ENCODE measurements at places on chromosomes 6 and 20. TPM values are rescaled to one million over a fixed set of nuclear protein-coding genes. Genes with fewer than 3 reads are reported as not detected.

DNA sequence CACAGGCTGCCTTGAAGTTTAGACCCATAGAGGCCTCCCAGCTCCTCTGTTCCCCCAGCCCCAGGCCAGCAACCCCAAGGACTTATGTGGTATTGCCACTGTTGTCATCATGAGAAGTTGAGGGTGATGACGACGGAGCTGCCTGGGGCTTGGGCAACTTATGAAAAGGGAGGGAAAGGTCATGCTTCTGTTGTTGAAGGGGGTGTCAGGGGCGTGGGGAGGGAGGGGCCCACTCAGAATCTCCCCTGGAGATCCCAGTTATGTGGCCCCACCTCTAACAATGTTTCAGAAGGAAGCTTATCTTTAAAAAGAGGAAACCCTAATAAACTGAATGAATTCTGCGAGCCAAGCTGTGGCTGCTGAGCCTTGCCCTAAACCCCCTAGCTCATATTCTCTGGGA, 4.2 kb downstream of the ADTRP start:
- no peak for DNase-seq

DNA sequence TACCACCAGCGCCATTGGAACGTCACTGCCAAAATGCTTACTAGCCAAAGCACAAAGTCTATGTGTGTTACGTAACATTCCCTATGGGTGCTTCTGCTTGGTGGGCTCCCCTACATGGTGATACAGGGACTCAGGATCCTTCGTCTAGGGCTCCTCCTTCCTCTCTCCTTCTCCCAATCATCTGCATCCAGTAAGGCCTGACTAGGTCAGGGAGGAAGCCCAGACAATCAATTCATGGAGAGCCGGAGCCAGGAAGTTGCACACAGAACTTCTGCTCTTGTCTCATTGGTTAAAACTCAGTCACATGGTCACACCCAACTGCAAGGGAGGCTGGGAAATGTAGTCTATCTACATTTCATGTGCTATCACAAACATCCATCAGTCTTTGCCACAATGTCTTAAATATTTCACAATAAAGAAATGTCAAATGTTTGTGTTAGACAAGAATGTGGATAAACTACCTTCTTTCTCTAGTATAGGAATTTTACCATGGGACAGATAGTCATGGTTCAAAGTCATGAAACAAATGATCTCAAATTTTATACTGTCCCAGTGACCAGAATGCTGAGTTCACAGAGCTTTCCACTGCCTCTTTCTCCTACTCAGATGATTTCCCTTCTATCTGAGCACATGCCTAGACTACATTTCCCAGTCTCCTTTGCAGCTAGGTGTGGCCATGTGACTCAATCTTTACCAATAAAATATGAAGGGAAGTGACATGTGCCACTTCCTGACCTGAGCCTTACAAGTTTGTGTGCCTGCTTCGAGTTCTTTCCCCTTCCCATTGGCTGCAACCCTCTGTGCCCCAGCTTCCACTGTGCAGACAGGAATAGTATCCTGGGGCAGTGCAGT, 9.3 kb upstream of the KCNK15 start:
- peak; percentile 30 for DNase-seq

- DNase-seq = no peak
These were observed 191.7 kb upstream of the BTBD3 start for GRCh38 chr20:11726026-11726425.

GRCh38 chr6:133360194-133360593, 119.0 kb downstream of the EYA4 start:
- DNase-seq = no peak

GRCh38 chr20:46118481-46119020, 437 bp downstream of the CD40 start:
- DNase-seq = no peak

SCUBE3 gene
- polyA plus RNA-seq = 55.7 TPM

PAK5 gene
- 0.52 TPM for polyA plus RNA-seq

- DNase-seq = no peak
These were observed 6.4 kb downstream of the ESR1 start for GRCh38 chr6:151813858-151814257.

- no peak for DNase-seq
These were observed 109.2 kb downstream of the BMP7 start for GRCh38 chr20:57157106-57157691.

GRCh38 chr20:46640044-46640443, 11.2 kb downstream of the SLC13A3 start:
- no peak for DNase-seq

DNA sequence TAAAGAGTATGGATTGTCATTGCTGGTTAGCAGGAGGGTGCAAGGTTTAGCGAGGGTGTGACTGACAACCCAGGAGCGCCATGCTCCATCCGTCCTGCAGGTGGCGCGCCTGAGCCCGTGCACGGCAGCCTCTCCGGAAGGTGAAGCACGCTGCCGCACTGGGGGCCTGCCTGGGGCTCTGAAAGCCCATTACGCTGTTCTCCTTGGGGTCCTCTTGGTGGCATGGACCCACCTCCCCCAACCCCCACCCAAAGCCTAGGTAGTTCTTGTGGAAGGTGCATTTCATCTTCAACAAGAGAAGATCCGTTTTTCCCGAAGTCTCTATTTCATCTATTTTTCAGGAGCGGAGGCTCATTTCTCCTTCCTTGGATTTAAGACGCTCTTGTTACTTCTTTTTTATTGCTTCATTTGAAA, 197.4 kb upstream of the KCNG1 start:
- DNase-seq = no peak

DNA sequence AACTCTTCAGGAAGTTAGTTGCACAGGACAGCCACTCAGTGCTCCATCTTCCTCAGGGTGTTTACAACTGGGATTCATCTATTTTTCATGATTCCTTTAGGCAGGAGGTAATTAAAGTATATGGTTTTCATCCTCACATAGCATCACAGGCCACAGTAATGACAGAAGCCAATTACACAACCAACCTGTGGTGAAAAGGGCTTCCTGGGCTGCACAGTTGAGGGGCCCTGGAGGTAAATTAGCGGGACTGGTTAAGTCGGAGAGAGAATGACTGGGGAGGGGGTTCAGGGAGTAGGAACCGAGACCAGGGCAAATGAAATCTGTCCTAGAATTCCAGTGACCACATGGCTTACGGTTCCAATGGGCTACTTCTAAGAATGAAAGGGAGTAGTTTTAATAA, 37.0 kb downstream of the BAK1 start:
- DNase-seq = no peak

DNA sequence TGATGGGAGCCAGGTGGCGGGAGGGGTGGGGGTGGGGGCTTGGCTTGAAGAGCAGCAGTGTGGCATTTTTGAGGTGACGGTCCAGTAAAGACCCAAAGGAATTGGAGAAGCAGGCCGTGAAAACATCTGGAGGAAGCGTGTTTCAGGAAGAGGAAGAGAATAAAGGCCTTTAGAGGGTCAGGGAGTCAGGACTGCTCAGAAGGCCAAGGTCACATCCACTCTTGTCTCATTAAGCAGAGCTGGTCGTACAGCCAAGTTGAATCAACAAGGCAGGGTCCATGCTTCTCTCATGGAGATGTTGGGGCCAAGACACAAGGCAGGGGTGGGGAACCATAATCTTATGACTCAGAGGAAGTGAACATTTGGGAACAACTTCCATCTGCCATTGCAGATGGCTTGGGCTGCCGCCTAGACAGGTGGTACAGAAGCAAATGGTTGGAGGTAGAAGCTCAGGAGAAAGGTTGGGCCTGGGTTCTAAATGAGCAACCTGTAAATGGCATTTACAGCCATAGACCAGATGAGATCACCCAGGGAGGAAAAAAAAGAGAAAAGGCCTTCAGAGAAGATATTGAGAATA, 179.6 kb downstream of the TTLL2 start:
- no peak for DNase-seq

- no peak for DNase-seq
These were observed 6.9 kb downstream of the TCF15 start for GRCh38 chr20:603116-603640.

DOK5 gene
- 6.9 TPM for polyA plus RNA-seq

DNA sequence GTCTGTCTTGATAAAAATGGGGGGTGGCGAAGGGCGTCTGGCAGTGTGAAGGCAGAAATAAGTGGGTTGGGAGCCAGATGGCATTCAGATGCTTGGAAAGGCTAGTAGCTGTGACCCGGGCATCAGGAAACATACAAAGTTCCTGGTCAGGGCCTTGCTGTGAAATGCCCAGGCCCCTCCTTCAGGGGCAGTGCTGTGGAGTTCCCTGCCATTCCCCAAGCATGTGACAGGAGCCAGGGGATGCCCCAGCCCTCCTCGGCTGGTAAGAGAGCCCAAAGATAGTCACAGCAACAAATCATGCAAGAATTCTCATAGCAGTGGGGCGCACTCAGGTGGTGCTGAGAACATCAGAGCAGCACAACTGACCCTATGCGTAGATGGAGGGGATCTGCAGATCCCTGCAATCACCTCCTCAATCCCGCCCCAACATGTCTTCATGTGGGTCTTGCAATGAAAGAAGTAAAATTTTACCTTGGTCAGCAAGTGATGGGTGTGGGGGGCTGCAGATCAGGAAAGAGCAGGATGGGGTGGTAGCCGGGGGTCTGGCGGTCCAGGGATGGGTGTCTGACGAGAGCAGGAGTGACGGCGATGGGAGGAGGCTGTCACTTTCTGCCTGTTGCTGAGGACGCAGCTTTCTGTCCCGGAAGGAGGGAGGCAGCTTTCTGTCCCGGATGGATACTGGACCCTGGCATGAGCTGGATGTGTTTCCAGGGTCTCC, 39.5 kb downstream of the SLC22A1 start:
- no peak for DNase-seq

GABRR1 gene
- 1.2 TPM for polyA plus RNA-seq

SIRPD gene
- polyA plus RNA-seq = not detected

DNA sequence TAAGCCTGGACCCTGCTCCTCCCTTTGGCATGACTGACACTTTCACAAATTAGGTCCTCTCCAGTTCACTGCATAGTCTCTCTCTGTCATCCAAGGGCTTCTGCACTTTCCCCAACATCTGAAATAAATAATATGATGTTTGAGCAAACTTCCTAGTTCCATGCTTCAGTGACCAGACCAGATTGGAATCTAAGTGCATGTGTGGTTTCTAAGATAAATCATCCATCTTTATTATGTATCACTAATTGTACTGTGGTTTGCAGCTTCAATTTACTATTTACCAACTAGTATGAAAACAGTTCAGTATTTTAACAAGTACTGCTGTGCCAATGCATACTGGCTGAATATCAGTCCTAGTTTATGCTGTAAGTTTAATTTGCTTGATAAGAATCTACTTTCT, 18.7 kb downstream of the SESN1 start:
- no peak for DNase-seq

GRCh38 chr6:142387997-142388815, 86.4 kb downstream of the ADGRG6 start:
- DNase-seq = peak; percentile 28

SSTR4 gene
- polyA plus RNA-seq = 0.07 TPM

SIRPB2 gene
- polyA plus RNA-seq = 0.80 TPM

DNA sequence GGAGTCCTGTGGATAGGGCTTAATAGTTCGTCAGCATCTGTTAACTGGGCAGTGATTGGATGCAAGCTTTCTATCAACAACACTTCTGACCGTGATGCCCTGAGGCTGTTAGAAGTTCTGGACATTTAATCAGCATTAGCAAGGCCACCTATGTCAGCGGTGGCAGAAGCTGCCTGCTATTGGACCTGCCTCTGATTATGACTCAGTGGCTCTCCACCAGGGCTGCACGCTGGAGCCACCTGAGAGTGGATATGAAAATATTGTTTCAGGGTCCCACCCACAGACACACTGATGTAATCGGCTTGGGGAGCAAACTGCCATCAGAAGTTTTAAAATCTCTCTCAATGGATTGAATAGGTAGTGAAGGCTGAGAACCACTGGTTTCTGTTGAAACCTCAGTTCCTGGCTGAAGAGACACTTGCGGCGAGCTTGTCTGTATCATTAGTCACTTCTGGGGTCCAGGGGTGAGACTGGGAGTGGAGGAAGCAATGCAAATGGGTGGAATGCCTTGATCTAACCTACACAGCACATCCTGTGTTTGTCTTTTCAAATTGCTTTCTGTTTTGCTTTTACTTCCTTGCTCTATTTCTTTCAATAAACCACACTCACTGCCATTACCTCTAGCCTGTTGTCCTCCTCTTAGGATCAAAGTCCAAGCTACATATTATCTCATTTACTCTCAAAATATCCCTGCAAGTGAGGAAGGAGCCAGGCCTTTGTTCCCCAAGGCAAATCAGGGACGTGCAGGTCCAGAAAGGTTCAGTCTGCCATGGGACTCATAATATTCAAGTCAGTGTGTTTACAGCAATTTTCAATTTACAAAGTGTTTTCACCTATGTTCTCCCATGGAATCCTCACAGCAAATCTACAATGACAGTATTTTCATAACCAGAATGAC, 4.2 kb downstream of the CLIC5 start:
- DNase-seq = no peak

- no peak for DNase-seq
These were observed 71.7 kb upstream of the RNF24 start for GRCh38 chr20:4086771-4087687.

CRISP1 gene
- polyA plus RNA-seq = 0.13 TPM

DNA sequence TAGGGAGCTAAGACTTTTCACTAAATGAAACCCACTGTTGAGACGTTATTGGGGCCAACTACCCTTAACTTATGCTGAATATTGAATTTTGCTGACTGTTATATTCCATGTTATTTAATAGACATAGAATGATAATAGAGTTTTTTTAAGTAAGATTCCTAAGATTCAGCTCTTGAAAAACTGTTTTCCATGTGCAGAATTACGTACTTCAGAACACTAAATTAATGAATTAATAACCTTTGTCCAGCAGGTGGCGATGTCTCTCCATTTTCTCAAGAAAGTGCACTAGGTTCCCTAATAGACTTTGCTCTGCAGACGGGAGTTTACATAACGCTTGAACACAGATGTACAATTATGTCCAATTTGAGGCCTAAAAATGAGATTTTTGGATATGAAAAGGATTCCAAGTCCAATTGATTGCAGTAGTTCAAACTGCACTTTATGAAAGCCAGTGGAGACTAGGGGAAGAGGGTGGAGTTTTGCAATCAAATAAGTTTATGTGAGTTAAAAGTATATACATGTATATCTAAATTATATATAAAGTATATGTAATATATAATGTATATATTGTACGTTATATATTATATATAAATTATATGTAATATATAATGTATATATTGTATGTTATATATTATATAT, 282.1 kb downstream of the UST start:
- DNase-seq = peak; percentile 89

- no peak for DNase-seq
These were observed 174.9 kb downstream of the SMOC2 start for GRCh38 chr6:168615837-168616236.

- DNase-seq = peak; percentile 68
These were observed 111.3 kb downstream of the BCKDHB start for GRCh38 chr6:80217794-80218193.

GRCh38 chr6:81844686-81845085, 92.2 kb upstream of the TENT5A start:
- DNase-seq = no peak

GRCh38 chr6:152301765-152302568, 335.2 kb downstream of the SYNE1 start:
- DNase-seq = peak; percentile 85

DNA sequence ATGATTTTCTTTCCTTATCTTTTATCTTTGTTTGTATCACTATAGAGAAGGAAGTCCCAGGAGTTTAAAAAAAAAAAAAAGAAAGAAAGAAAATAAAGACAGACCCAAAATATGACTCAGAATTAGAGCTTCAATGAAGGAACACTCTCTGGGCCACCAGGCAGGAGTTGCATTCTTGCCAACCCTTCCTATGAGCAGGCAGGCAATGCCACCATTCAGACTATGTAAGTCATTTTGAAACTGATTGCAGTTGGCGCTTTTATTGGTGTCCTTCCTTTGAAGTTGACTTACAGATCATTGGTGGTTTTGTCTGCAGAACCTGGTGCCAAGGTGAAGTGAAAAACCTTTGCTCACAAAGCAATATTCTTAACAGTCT, 50.3 kb downstream of the MYB start:
- DNase-seq = no peak
